ENCODE measurements at places on chromosomes 11 and 22.

- no peak for DNase-seq
These were observed 4.3 kb upstream of the NRIP3 start for GRCh38 chr11:9008011-9008550.

DNA sequence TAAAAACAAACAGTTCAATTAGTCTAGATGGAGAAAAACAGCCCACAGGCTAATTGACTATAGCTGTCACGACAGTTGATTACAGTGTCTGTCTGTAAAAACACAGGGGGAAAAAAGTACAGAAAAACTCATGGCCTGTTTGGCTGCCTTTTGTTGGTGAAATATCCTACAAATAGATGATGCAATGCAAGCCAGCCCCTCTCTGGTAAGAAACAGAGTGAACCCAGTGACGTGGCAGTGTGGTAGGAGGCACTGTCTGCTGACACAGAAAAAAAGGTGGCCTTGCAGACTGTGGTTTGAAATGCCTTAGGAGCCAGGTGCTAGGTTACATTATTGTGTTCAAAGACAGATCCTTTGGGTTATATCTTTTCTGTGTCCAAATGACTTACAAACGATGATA, 431.4 kb upstream of the CCDC90B start:
- DNase-seq = no peak

DNA sequence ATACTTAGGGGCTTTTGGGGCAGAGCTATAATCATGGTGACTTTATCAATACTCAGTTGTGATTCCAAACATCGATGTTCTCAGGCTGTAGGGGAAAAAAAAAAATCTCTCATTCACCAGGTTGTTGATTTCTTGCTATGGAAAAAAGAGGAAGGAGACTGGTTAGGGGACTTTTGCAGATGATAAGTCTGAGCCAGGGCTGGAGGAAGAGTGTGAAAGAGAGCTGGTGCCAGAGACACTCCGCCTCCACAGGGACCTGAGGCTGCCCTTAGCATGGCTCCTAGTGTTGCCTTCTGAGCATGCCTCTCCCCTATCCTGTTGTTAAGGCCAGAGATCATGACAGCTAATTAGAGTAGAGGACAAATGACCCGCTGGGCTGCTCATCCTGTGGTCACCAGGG, 16.9 kb downstream of the UPB1 start:
- DNase-seq = no peak

DNA sequence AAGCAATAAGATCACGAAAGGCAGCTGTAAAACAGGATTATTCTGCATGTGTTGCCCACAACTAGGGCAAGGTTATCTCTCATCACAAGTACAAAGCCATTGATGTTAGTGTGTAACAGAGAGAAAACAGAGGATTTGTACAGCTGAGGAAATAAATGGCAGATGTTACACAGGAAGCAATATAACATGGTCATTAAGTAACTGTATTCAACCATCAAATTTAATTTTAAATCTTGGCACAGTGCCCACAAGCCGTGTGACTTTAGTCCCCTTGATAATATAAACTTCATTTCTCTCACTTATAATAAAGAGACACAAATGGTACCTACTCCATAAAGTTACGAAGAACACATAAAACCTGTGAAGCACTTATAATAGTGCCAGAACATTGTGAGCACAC, 17.3 kb downstream of the OR51E2 start:
- no peak for DNase-seq

DNA sequence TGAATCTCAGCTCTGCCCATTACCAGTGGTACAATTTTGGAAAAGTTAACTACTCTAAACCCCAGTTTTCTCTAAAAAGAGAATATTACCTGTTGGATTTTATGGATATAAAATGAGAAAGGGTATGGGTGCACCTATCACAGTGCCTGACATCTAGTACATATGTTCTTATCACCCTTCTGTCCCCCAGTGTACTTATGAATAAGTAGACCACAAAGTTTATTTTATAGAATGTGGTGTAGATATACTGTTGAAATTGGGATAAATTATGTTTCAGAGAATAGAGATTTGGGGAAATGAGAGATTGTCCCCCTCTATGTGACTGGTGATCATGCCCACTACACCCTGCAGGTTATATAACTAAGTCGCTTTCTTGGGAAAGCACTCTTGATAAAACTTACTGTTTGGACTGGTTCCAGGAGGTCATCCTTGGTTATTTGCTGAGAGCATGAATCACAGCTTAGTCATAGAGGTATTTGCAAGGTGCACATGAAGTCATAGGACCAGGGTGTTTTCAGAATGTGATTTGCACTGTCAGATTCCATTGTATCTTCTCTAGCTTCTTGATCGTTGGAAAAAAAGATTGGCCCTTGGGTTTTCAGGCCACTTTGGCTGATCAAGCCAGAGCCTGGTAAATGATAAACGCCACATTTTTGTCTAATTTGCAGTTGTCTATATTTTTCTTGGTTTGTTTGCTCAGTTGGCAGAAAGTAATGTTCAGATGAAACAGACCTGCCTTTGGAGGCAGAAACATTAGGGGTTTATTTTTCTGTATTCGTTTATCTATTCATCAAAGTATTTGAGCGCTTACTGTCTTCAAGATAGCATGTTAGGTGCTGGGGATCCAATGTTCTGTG, 21.3 kb downstream of the STX3 start:
- DNase-seq = no peak

DNA sequence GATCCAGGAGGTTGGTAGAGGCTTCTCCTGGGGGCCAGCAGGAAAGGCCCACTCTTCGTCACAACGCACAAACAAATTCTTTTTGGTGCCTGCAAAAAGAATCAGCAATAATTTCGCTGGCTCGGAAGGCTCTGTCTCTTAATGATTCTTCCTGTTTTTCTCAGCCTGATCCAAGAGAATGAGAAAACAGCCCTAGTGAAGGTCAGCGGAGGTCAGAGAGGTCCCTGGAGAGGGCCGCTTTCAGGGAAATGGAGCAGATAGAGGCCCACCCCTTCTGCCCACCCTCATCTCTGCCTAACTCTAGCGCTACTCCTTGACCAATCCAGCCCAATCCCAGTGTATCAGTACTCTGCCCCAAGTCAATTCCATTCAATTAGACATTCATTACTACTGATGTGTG, 19.2 kb downstream of the LRRC55 start:
- no peak for DNase-seq

DNA sequence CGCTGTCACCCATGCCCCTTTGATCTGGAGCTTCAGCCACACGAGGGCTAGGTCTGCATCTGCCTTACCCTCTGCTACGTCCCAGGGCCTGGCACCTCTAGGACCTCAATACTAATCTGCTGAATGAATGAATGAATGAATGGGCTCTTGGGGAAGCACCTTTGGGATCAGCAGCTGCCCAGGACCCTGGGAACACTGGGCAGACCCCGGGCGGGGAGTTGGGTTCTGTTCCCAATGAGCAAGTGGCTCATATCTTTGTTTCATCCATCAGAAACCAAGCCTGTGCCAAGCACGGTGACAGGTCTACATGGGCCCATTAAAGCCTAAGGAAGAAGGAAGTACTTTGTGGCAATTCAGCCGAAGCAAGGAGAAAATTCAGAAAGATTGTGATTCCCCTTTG, 41.5 kb upstream of the SHISAL1 start:
- no peak for DNase-seq

Measured in stimulated activated CD8-positive, alpha-beta memory T cell treated with anti-CD3 and anti-CD28 coated beads, Interleukin-2, amount 100 ng/mL, for 48 hours (primary cell).